CD4-positive, alpha-beta T cell treated with Interleukin-15 for 4 hours (primary cell): ENCODE measurements at places on chromosomes 1 and 21.

DNA sequence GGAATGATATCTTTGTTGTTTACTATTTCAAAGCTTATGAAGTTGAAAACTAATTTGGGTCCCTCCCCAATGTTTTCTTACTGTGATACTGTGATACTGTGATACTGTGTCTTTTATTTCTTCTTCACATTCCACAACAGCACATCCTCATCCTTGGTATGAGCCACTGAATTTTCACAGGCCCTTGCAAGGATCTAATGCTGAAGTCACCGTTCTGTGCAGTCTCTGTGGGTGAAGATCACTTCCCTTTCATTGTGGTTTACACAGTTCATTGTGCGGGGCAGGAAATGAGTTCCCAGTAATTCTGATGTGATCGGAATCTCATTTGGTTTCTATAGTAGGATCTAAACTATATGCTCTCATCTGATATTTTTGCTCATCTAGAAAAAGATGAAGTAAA is 32.1 kb upstream of the PAXBP1 start:
- no peak for DNase-seq

DNA sequence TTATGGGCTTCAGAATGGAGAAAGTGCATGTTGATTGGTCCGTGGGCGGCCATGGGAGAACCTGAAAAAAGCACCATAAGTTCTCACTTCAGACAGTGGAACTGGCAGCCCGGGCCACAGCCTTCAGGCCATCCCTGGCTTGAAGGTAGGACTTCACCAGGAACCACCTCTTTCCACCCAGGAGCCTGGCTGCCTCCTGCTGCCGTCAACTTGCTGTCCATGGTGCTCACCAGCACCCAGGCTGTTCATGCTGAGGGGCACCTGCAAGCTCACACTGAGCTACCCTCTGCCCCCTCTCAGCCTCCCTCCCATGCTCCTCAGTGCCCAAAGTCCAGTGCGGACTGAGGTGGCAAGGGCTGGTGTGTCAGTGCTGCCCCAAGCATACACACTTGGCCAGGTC is 12.9 kb upstream of the FNBP1L start:
- DNase-seq = no peak

DNA sequence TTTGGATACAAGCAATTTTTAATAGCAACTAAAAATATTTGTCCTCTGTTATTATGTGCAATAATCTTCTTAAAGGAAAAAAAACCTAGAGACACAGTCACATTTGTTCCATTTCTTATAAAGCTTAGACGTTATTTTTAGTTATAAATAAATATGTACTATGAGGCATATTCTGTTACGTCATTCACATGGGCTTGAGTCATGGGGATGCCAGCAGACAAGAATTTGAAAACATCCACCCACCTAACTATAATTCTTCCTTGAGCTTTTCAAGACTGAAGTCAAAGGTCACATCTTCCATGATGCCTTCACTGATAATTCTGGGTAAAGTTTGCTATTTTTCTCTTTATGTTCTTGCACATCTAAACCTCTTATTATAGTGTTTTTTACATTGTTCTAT is 268.8 kb downstream of the KCTD3 start:
- DNase-seq = no peak

DNA sequence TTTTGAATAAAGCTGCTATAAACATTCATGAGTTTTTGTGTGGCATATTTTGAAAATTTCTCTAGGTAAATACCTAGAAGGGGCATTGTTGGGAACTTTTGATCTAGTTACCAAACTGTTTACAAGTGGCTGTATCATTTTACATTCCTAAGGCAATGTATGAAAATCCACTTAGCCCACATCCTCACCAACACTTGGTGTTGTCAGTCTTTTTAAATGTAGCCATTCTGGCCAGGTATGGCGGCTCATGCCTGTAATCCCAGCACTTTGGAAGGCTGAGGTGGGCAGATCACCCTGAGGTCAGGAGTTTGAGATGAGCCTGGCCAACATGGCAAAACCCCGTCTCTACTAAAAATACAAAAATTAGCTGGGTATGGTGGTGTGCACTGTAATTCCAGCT is 5.9 kb upstream of the KCNE2 start:
- DNase-seq = no peak

GRCh38 chr1:9910076-9910422 is at the start of gene CTNNBIP1:
TSS of gene CTNNBIP1 (minus strand) at chr1:9910269. CDS start at chr1:9872064, 38,205 bp downstream.
- DNase-seq = no peak

- no peak for DNase-seq
Observed at GRCh38 chr1:175376194-175376593, 183.6 kb upstream of the KIAA0040 start.

GRCh38 chr1:164761009-164761408 is 202.0 kb downstream of the PBX1 start:
- DNase-seq = no peak

GRCh38 chr1:181386340-181386739 is 97.0 kb upstream of the CACNA1E start:
- DNase-seq = no peak

DNA sequence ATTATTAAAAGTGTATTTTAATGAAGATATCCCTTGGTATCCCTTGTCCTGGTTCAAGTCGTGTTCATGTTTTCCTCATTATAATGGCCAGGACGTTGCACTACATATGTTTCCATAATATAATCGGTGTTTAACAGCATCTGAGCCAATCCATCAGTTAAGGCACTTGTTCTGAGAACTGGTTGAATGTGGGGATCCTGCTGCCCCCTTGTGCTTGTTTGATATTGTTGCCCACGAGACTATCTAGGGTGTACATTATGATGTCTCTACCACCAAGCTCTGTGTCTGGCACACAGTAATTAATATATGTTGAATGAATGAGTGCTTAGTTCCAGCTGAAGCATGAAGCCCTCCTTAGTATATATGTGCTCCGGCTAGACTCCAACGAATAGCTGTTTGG is 193.0 kb downstream of the CACNA1E start:
- DNase-seq = no peak

GRCh38 chr1:100502052-100502792 is 35.7 kb upstream of the GPR88 start:
- no peak for DNase-seq

DNA sequence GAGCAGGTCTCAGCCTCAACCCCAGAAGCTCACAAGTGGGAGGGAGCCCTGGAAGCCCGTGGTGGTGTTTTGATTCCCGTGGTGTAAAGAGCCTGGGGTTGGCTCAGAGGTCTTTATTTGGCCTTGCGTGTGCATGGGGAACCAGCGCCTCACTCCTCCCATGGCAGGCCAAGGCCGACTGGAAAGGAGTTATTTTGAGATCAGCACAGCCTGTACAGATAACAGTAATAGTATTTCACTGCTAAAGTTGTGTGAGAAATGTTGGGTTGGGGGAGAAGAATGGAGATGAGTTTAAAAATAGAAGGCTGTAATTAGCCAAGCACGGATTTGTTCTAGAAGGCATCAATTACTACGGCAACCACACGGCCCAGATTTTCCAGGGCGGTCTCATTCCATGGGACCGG is 186.5 kb downstream of the DYRK1A start:
- no peak for DNase-seq

DNA sequence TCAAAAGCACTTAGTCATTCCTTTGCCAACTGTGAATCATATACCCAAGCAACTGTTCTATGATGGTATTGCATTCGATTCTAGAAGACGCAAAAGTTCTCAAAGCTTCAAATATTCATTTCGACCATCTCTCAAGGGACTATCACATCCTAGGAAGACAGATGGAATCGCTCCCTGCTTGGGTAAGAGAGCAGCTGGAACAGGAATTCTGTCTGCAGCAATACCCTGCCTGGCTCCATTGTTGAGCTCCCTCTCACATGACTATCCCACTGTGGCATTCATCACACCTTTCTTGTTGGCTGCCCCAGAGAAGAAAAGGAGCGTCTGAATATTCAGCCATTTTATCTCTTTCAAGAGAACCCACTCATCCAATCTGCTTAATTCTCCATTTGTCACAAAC is 397.7 kb downstream of the NTNG1 start:
- no peak for DNase-seq

GRCh38 chr1:109214695-109215623 is 1.2 kb downstream of the SARS1 start:
- DNase-seq = peak; percentile 19
